ENCODE measurements at places on chromosomes 12 and 14. TPM values are rescaled to one million over a fixed set of nuclear protein-coding genes. Genes with fewer than 3 reads are reported as not detected.

ETV6 gene
- total RNA-seq, result 117 TPM

PDZRN4 gene
- total RNA-seq, result not detected

KRT74 gene
- not detected for total RNA-seq

SLCO1B1 gene
- not detected for total RNA-seq

LMNTD1 gene
- not detected for total RNA-seq

SLC5A8 gene
- total RNA-seq, result not detected

MYF5 gene
- not detected for total RNA-seq

CEBPE gene
- total RNA-seq, result not detected

KRT6C gene
- not detected for total RNA-seq

IFNG-AS1 gene
- 0.41 TPM for total RNA-seq

RNF212B gene
- total RNA-seq, result not detected

LRFN5 gene
- not detected for total RNA-seq

FAM222A gene
- 2.4 TPM for total RNA-seq

GPR68 gene
- 5.4 TPM for total RNA-seq

POTEM gene
- not detected for total RNA-seq

OAS1 gene
- total RNA-seq, result 24.2 TPM

CCDC184 gene
- total RNA-seq, result 0.75 TPM

OR4E2 gene
- not detected for total RNA-seq

PEX5 gene
- total RNA-seq, result 42.4 TPM

EFS gene
- total RNA-seq, result not detected

Data from activated T-helper 1 cell treated with anti-CD3 and anti-CD28 coated beads, Interleukin-12 subunit alpha, Interleukin-12 subunit beta, Interleukin-2, Interleukin-4 antibody, amounts not matched to agents 30 ng/mL and 10 ng/mL and 1 ng/mL, durations not matched to agents 14 hours and 24 hours and 36 hours (primary cell).